ENCODE measurements at places on chromosomes 16 and 17.

DNA sequence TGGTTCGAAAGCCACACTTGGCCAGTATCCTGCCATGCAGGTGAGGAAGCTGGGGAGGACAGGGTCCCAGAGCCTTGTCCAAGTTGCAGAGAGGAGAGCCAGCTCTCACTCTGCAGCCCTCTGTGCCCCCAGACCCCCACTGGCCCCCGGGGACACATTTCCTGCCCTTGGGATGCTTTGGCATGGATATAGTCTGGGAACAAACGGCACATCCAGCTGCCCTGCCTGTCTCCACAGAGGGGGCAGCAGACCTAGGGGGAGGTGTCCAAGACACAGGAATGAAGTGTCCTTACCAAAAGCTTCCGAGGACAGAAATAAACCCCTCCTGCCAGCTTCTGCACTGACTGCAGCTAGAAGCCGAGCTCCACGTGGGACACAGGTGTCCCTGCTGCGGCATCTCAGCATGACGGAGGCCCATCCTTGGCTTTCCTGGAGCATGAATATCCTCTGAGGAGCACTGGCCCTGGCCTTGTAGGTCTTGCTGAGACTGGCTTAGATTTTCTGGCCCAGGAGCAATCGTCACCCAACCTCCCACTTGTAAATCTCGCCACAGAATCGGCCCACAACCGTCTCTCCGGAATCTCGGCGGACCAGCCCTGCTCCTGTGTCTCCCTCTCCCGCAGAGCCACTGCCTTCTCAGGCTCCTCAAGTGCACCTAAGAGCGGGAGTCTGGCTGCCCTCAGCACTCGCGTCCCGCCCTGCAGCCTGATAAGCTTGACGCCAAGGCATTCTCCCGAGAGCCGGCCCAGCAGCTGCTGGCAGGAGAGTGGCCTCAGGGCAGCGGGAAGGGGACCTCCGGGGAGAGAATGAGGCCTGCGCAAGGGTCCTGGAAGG is 1.1 kb upstream of the CAPN15 start:
- DNase-seq, result peak; percentile 77

DNA sequence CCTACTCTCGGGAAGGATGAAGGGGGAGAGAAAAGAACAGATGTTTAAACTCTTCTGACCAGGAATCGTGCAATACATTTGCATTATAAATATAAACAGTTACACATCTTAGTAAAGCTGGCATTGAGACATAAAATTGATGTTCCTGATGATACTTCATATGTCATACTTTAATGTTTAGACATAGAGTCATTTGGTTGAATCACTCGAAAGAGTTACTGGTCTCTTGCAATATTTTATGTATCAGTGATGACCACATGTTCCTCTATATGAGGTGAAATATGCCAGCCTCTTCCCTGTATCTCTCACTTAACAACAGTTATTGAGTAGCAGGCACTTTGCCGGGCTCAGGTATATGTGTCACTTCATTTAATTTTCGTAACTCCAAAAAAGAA is 49.7 kb upstream of the PMFBP1 start:
- DNase-seq, result no peak

DNA sequence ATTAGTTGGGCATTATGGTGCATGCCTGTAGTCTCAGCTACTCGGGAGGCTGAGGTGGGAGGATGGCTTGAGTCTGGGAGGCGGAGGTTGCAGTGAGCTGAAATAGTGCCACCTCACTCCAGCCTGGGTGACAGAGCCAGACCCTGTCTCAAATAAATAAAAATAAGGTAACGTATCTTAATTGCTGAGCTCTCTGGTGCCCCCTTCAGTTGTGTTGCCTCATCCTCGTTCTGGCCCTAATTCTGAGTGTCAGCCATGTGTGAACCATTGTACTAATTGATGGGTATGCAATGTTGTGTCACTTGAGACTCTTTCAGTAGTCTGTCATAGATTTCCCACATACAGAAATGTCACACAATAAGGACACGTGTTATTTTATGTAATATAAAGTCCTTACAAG is 363.1 kb upstream of the RBFOX1 start:
- DNase-seq, result no peak

DNA sequence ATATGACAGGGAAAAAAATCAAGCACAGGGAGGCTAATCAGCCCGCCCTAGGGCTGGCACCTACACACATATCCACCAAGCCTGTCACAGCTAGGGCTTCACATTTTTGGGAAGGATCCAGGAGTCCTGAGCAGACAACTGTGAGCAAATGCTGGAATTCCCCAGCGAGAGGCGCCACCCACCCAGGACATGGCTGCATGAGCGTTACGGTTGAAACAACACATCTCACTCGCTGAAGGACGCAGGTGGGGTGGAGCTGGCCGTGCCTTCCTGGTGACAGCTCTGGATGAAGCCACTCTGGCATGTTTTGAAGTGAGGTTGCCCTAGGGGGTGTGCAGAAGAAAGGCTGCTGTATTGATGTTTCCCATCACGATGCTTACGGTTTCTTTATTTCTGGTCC is 315.1 kb upstream of the EEF2KMT start:
- no peak for DNase-seq

DNA sequence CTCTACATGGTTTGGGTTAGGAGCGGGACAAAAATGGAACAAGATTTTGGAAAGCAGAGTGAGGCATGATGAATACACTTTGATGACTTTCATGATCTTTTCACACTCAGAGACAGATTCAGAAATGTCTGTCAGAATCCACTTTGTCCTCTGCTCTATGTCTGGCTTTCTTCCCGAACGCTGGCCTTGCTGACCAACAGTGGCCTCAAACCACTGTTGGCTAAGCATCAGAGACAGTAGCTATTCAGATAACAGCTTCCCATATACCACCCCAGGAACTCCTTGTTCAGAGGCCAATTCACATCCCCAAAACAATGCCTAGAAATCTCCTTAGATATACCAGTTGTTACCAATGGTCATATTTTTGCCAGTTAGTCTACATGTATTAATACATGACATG is 40.9 kb downstream of the FBXL20 start:
- no peak for DNase-seq

- DNase-seq, result no peak
Observed at GRCh38 chr16:85067426-85067825, 39.8 kb downstream of the KIAA0513 start.

GRCh38 chr17:77472468-77473310 is 331.9 kb downstream of the SEC14L1 start:
- DNase-seq, result no peak

DNA sequence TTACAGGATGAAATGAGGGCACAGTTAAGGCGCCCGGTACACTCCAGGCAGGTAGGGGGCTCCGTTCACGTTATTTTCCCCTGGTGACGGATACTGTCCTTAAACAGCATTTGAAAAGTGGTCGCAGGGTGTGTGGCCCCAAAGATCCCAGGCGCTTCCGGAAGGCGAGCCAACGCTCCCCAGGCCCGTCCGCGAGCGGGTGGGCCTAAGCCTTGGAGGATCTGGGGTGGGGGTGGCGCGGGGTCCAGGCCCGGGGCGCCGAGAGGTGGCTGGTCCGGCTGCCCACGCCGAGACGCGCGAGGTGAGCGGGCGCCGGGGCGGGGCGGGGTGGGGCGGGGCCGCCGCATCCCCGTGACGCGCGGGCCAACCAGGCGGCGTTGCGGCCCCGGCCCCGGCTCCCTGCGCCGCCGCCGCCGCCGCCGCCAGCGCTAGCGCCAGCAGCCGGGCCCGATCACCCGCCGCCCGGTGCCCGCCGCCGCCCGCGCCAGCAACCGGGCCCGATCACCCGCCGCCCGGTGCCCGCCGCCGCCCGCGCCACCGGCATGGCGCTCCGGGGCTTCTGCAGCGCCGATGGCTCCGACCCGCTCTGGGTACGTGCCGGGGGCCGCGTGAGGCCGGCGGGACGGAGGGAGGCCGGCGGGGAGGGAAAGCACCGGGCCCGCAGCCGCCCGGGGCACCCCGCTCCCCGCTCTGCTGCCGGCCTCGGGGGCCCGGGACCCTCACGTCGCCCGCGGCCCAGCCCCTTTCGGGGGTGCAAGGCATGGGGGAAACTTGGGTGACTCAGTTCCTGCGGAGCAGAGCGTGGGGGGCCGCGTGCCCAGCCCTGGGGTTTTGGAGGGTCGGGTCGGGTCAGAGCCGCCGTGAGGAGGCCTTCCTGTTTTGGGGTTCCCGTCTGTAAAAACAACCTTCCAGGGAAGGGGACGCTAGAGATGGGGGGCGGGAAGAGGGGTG is at the start of gene ABCC1:
TSS of gene ABCC1 (plus strand) at position 407 of the 951 bp plus-strand sequence. CDS start at position 543, 136 bp downstream.
- no peak for DNase-seq

DNA sequence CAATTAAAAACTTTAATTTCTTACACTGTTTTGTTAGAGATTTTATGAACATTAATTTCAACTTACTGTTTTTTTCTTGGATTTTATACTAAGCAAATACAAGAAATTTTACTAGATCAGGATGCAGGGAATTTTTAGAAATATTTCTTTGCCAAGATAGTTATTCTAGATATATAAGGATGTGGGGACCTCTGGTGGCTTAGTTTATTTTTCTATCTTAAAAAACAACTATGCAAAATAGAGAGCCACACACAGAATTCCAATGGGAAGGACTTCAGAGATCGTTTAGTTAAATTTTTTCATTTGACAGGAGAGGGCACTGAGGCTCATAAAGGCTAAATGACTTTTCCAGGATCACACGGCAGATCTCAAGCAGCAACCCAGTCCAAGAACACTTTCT is 23.0 kb upstream of the CAPNS2 start:
- DNase-seq, result no peak

DNA sequence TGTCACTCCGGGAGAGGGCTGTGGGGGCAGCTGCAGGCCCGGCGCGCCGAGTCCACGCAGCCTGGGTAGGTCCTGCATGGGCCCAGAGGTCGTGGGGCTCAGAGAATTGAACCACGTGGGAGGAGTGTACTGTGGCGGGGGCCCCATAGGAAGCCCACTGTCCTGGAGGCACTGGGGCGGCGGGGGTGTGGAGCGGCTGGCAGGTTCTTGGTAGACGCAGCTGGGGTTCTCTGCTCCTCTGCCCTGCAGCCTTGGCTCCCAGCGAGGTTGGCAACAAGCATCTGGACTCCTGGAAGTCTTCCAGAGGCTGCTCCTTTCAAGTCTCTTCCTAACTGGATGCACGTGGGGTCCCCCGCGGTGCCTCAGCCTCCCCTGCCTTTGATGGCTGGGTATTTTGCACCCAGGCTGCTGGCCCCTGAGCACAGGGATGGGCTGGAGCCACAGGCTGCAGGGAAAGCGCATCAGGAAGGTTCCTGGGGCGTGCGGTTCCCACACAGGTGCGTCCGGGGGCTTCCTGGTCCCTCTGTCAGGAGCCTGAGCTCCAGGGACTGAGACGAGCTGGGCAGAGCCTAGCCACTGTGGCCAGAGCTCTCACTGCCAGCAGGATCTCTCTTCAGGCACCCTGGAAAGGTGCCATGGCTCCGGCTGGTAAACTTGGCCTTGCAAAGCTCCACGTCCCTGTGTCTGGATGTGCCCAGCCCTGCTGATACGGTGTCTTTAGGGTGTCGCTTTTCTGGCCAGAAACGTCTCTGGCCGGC is 9.3 kb downstream of the KCTD5 start:
- no peak for DNase-seq

DNA sequence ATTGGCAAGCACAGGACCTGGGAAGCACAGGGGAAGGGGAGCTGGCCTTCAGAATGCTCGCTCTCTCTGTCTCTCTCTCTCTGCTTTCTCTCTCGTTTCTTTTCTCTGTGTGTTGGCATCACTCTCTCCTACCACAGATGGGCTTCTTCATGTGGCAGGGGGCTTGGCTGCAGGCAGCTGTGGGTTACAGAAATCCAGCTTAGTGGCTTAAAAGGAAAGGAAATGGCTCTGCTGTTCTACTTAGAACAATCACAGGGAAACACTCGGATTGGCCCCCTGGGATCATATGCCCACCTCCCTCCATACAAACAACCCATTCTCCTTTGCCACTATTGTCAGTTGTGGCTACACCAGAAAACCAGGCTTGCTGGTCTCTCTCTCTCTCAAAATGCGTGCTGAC is 20.4 kb downstream of the TBX2 start:
- no peak for DNase-seq

DNA sequence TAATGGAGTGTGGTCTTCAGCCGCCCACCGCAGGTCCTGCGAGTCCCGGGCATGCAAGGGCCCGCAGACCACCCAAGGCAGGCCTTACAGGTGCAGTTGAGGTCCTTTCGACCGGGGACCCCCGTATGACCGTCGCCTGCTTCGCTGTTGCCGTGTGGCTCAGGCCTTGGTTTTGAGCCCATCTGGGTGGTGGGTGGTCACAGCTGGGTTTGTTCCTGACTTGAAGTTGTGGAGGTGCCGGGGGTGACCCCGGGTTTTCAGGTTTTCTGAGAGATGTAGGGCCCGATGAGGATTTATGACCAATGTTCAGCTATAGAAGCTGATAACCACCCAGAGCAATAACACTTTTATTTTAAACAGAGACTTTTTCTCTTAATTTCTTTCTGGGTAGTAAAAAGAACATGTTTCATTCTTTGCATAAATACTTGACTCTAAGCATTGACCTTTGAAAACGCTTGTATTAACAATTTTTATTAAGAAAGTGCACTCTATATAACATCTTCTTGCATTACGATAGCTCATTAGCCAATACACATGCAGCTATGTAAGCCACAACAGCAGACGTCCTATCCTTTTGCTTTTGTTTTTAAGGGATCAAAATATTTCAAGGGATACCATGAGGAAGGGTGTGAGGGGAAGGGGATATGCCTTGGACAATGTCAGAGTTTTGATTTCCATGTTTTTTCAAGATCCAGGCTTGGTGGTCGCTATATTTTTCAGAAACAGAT is 1.9 kb downstream of the FOXL1 start:
- DNase-seq, result no peak

DNA sequence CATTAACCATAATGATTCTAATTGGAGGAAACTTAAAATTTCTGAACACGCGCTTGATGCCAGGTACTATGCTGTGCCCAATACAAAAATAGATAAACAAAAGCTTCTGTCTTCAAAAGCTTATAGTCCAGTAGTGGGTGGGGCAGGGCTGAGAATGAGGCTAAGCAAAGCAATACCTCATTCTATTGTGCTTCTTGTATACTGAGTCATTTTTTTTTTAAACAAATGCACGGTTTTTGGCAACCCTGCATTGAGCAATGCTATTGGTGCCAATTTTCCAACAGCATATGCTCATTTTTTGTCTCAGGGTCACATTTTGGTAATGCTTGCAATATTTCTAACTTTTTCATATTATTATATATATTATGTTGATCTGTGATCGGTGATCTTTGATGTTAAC is 34.7 kb upstream of the HNF1B start:
- no peak for DNase-seq

Measured in sigmoid colon (tissue), 7 donors.